ENCODE measurements at places on chromosomes 4 and X.

DNA sequence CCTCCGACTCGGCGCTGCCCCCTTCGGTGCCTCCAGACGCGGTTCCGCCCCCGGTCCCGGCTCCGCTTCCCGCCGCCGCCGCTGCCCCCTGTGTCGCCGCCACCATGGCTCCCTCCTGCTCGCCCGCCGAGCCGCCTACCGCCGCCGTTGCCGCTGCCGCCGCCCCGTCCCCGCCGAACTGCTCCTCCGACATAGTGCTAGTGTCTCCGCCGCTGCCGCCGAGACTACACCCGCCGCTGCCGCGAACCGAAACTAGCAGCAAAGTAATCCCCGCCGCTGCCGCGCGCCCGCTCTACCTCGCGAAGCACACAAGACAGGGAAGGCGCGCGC, 340 bp downstream of the HNRNPD start:
- no peak for DNase-seq

DNA sequence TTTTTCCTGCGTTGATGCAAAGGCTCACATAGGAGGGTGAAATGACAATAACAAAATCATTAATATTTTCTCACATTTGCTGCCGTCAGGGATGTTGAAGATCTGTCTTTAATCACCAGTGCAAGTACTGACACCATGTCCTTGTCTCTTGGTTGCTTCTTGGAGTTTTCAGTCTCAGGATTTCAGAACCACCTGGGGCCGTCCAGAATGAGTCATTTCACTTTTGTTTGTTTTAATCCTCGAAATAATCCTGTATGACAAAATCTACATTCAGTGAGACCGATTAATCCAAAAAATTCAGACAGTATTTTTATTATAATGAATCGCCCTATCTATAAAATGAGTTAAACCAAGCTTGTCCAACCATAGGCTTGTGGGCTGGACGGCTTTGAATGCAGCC, 47.2 kb downstream of the NEIL3 start:
- no peak for DNase-seq

DNA sequence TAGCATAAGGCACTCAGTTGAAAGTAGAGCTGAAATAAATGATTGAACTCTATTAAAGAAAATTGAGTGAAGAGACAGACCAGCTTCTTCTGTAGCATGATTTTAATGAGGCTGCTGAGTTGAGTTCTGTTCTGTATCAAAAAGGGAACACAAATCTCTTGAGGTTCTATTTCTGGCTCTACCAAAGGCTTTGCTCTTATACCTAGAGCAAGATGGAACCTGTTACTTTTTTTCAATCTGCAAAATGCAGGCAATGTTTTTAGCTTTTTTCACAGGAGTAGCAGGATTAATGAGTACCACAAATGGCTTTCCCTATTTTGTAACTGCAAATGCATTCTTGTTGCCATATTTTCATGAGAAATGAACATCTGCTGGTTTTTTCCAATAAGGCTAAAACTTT, 4.2 kb upstream of the ERVMER34-1 start:
- DNase-seq: no peak

DNA sequence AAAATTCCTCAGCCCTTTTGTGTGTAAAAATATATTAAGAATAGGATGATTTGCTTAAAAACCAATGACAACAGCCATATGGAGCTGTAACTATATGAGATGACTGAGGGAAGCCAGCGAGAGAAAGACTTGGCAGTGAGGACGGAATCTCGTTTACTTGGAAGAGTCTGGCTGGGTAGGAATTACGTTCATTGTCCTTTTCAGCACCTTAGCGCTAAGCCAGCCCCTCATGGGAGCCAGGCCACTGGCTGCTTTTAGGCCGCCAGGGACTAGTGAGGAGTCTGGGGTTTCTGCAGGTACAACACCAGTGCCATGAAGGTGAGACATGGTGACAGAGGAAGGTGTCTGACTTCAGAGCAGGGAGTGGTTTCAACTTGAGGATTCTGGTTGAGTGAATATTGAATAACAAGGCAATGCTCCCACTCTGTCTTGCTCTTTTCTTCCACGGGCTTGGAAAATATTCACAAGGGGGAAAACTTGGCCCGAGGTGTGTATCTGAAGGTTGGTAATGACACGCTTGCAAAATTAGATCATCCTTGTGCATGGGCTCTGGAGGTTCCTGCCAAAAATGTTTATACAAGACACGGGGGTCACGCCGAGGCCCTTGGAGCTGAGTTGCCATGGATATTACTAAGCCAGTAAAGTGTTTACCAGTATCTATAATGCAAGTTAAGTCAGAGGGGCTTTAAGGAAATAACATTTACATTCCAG, 17.4 kb downstream of the KLF3 start:
- DNase-seq: no peak

DNA sequence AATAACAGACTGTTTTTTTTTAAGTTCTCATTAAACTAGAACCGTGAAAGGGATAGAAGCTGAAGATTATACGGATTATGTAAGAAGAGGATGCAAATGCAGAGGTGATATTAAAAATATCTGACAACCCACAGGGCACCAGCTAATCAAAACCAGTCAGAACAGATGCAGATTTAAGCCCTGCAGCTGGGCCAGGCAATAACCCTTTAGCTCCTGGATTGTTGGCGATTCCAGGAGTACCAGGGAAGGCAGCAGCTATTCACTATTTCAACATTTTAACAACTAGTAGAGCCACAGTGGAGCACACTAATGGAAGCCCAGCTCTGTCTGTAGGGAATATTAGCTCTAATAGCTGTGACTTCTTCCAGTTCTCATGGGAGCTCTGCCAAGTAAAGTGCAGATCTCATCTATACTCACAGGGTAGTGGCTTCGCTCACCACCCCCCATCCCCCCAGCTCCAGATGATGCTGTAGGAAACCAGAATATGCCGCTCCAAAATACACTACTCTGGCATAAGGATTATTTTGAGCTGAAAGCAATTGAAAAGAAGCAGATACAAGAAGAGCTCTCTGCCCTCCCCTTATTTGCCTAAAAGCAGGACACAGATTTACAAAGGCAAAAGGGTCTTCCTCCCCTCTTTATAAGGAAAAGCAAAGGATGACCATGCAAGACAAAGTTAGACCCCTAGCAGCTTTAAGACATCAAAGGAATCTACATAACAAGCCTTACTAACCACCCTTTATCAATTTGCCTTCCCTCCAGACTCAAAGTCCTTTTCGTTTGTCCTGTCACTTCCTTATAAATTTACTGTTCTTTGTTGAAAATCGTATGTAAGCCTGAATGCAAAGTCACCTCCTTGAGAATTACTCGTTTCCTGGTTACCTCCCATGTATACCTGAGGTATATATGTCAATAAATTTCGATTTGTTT, 13.7 kb downstream of the SCD5 start:
- no peak for DNase-seq

Data from CD8-positive, alpha-beta T cell (primary cell).